ENCODE measurements at places on chromosomes 13 and 19.

DNA sequence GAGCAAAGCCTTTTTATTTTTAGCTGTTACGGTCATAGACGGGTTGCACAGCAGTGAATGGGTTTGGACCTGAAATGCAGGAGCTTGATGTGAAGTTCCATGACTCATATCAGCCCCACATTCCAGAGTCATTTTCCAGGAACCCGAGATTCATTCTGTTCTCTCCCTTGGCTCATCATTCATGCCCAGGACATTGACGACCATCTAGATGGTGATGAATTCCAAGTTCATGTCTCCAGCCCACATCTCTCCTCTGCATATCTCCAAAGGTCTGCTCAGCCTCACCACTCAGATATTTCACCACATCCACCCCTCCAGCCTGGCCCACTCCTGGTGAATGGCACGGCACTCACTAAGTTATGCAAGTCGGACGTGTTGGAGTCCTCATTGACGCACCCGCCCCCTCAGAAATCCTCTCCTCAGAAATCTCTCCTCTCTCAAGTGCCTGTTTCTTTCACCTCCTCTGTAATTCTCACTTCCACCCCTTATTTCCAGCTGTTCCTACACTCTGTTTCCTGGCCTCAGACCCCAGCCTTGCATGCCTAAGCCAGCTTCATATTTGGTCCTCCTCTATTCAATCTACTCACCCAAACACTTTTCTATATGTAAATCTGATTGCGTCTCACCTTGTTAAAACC is 83.1 kb downstream of the ALOX5AP start:
- no peak for DNase-seq

DNA sequence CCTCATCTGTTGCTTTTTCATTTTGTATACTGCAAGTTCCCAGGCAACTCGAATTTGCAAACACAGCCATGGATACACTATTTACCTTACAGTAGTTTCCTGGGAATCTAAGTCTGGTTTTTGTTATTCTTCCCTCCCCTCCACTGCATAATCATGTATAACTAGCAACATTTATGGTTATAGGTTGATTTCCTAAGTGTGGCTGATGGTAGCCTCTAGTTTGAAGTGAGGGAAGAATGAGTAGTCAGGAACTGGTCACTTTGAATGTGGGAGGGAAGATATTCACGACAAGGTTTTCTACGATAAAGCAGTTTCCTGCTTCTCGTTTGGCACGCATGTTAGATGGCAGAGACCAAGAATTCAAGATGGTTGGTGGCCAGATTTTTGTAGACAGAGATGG is at the start of gene KCNRG:
Gene KCNRG (plus strand): TSS at position 187 of the 400 bp plus-strand sequence. CDS start 50 bp downstream, at position 237.
- DNase-seq, result no peak

GRCh38 chr13:110677731-110678545 is 28.0 kb downstream of the CARS2 start:
- no peak for DNase-seq

GRCh38 chr19:50793558-50794065 is 3.4 kb downstream of the ACP4 start:
- DNase-seq, result no peak

DNA sequence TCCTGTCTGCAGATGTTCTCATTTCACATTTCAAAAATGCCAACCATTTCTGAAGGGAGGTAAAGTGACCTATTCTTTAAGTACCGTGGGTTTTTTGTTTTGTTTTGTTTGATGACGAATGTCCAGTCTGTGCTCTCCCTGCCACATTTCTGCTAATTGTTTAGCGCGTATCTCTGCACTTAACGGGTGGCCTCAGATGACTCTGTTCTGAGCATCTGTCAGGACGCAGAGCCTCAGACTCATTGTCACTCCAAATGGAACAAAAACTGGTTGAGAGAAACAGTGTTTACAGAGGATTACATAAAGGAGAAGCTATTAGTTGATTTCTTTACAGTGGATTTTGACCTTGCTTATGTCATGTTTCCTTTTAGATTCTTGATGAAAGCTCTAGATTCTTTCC is 23.7 kb downstream of the TPP2 start:
- DNase-seq, result no peak

GRCh38 chr13:49099513-49099877 is 120.6 kb upstream of the MLNR start:
- no peak for DNase-seq

DNA sequence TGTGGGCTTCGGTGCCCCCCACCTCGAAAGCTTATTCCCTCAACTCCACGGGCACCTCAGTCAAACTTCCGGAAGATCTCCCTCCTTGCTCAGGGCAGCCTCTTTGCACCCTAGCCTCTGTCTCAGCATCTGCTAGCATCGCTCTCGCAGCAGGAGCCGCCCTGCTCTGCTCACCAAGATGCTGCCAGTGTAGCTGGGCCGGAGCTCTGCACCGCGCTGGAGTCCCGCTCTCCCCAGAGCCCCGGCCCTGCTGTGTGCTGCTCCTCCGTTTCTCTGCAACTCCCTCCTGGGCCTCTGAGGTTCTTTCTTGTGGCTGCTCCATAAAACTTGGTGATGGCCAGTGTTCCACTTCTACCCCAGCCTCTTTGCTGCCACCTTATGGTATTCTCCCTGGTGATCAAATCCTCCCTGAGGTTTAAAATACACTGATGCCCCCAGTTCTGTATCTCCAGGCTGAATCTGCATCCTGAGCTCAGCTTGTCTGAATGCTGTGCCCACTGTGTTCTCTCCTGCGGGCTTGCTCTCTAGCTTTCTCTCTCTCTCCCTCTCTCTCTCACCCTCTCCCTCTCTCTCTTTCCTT is 198.0 kb downstream of the UQCRFS1 start:
- DNase-seq, result no peak

DNA sequence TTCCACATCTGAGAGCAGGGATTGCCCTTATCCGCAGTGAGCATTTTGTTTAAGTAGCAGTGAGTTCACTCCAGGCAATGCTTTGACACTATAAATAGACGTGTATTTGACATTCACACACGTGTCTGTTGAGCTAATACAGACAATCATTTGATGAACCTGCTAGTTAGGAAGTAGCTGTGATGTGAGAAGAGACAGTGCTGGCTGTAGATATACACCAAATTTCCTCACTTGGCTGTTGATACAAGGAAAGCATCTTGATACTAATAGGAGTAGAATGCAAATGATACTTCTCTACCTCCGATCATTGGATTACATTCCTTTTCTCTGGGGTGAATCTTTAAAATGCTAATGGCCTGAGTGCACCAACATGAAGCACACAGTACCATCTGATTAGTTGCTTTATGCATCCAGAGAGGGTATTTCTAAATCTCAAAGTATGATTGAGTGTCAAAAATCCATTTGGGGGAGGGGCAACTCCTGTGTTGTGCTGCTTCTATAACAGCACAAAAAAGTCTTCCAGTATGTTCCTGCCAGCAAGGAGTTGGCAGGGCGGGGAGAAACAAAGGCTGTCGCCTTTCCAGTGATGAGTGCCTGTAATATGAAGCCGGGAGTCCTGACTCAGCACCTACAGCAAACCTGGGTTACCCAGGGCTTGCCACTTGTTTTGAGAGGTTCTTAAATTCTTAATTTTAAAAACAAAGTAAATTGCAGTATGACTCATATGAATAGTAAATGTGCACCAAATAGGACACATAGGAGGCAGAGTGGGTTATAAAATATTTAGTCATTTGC is 7.0 kb downstream of the CUL4A start:
- peak; percentile 35 for DNase-seq

- no peak for DNase-seq
These were observed 1.3 kb upstream of the MAST3 start for GRCh38 chr19:18096258-18096657.

- no peak for DNase-seq
These were observed 113.8 kb downstream of the TBC1D4 start for GRCh38 chr13:75368167-75368566.

DNA sequence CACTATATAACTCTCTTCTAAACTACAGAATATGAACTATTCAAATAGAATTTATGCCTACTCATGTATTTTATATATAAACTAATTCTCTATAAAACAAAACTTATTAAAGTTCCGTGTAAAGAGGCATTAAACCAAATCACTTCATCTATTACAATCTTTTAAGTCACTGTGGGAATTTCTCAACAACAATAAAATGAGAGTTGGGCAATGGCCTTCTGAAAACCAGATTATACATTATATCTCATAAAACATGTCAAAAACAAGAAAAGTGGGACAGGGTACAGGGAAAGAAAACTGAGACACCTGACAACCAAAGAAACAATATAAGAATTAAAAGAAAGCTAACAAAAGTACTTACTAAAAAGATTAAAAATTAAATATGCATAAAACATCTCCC is 145.2 kb downstream of the DIAPH3 start:
- no peak for DNase-seq

DNA sequence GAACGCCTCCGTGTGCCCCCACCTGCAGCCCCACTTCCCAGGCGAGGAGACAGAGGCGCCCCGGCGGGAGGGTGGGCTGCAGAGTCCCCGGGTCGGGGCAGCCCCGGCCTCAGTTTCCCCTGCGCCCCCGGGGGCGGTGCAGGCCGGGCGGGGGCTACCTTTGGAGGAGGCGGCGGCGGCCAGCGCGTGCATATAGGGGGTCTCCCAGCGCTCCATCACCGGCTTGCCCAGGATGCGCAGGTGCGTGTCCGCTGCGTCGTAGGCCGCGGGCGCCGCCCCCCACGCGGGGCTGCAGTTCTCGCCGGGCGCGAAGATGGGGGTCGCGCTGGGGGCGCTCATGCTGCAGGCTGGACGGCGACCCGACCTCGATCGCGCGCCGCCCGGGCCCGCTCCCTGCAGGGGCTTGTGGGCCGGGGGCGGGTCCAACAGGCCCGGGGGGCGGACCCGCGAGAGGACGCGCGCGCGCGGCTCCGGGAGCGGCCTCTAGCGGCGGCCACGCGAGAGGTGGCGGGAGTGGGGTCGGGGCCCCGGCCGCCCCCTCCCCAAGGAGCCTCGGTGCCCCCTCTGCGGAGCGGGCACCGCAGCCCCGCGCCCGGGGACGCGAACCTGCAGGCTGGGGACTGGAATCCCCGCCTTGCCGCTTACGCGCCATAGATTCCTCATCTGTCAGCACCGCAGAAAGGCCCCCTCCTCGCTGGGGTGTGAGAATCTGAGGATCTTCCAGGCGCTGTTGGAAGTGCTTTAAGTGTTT is at the start of gene GAMT:
Gene GAMT (minus strand): TSS at position 405 of the 751 bp plus-strand sequence. CDS start 66 bp downstream, at position 339.
- no peak for DNase-seq

- no peak for DNase-seq
These were observed 814 bp downstream of the SLC25A23 start for GRCh38 chr19:6458695-6459261.

GRCh38 chr13:76597868-76598267 is 288.3 kb downstream of the KCTD12 start:
- no peak for DNase-seq

DNA sequence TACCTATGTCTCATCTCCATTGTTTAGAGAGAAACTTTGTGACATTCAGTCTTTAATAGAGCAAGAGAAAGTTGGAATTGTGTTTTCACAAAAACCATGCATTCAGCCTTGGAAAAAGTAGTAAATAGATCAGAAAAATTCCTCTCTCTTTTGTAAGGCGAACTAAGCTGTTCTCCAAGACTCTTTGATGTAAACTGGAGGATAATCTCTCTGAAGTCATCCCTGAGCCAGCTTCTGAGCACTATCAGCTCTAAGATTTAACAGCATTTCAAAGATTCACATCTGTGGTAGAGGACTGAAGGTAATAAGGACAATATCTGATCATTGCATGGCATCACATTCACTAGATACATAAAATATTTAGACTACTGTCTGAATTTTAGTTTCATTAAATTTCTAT is 904.6 kb upstream of the ATXN8OS start:
- no peak for DNase-seq

DNA sequence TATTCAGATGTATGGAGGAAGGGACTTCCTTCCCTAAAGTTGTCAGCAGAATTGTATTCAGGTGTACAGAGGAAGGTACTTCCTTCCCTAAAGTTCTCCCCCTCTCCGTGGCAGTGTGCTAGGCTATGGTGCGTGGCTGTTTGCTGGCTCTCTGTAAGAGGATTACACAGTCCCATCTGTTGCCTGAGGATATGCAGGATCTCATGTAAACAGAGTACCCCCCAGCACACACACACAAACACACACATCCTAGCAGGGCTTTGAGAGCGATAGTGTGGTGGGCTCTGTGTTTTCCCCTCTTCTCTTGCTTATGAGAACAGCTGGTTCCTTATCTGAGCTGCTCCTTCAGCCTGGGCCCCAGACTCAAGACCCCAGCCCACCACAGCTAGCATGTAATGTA is 10.3 kb downstream of the NEK5 start:
- no peak for DNase-seq

- no peak for DNase-seq
These were observed 828 bp upstream of the PBX4 start for GRCh38 chr19:19619181-19619848.

DNA sequence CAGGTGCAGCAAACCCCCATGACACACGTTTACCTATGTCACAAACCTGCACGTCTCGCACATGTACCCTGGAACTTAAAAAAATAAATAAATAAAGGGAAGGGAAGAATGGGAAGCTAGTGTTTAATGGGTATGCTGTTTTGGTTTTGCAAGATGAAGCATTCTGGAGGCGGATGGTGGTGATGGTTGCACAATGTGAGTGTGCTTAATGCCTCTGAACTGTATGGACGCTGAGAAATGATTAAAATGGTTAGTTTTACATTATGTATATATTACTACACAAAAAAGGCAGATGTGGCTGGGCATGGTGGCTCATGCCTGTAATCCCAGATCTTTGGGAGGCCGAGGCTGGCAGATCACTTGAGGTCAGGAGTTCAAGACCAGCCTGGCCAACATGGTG is 17.8 kb downstream of the NFILZ start:
- no peak for DNase-seq

GRCh38 chr19:17775991-17776803 is 18.7 kb upstream of the B3GNT3 start:
- no peak for DNase-seq

DNA sequence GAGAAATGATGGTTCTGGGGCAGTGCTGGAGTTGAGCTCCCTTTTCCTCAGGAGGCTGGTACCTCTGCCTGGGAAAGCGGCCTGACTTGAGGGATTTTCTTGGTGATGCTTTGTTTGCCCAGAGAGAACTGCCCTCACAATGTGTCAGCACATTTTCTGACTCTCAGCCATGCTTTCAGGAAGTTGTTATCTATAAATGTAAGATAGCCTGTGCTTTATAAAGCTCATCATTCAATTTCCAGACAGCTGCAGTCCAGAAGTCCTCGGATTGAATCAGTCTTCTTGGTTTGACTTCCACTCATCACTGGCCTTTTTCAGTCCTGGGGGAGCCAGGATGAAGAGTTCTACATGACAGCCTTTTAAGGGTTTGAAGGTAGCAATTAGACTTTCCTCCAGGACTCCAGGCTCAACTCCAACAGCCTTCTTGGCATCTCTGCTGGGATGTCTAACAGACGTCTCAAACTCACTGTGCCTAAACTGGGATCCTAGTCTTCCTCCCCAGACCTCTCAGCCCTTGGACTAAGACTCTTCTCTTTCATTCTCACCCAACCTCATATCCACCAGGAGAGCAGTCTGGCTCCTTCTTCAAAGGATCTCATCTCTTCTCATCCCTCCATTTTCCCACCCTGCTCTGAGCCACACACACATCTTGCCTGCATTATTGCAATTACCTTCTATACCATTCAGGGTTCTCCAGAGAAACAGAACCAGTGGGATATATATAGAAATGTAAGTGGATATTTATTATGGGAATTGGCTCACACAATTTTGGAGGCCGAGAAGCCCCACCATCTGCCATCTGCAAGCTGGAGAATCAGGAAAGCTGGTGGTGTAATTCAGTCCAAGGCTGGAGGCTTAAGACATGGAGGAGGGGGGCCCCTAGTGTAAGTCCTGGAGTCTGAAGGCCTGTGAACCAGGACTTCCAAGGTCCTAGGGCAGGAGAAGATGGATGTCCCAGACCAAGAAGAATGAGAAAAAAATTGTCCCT is 13.1 kb downstream of the ERICH6B start:
- peak; percentile 20 for DNase-seq

- DNase-seq, result peak; percentile 76
These were observed 47.7 kb downstream of the CYP4F22 start for GRCh38 chr19:15555759-15556633.

Measured in DMS 273 treated with DMSO at 0.1 percent for 48 hours (cell line).